ENCODE measurements at places on chromosomes 12 and 14. TPM values are rescaled to one million over a fixed set of nuclear protein-coding genes. Genes with fewer than 3 reads are reported as not detected.

EP400 gene
- total RNA-seq, result 47.8 TPM

SLC35F4 gene
- not detected for total RNA-seq

MYH6 gene
- 7.1 TPM for total RNA-seq

PTCSC3 gene
- 2.3 TPM for total RNA-seq

FOXN4 gene
- total RNA-seq, result 0.26 TPM

NTS gene
- total RNA-seq, result 0.86 TPM

TMEM121 gene
- 3.0 TPM for total RNA-seq

TTC6 gene
- 6.5 TPM for total RNA-seq

B4GALNT1 gene
- 2.5 TPM for total RNA-seq

DENND5B gene
- 15.7 TPM for total RNA-seq

CCDC38 gene
- total RNA-seq, result not detected

IL23A gene
- total RNA-seq, result 0.34 TPM

NUAK1 gene
- total RNA-seq, result 13.0 TPM

MMP17 gene
- total RNA-seq, result 1.7 TPM

OR4K5 gene
- not detected for total RNA-seq

SPIC gene
- total RNA-seq, result not detected

PRIMA1 gene
- 0.40 TPM for total RNA-seq

CLEC4C gene
- 0.60 TPM for total RNA-seq
